ENCODE measurements at places on chromosomes 7 and 10. TPM values are rescaled to one million over a fixed set of nuclear protein-coding genes. Genes with fewer than 3 reads are reported as not detected.

The COL13A1 gene
- total RNA-seq: not detected

The LIPJ gene
- total RNA-seq: not detected

The RPEL1 gene
- total RNA-seq: not detected

The C10orf62 gene
- total RNA-seq: not detected

The ABCC2 gene
- total RNA-seq: 2.2 TPM

The CCL24 gene
- not detected for total RNA-seq

The IPMK gene
- 4.2 TPM for total RNA-seq

The CLDN4 gene
- total RNA-seq: not detected

The ACSM6 gene
- total RNA-seq: not detected

The LRIT1 gene
- total RNA-seq: not detected

The OR6V1 gene
- not detected for total RNA-seq

The SHTN1 gene
- total RNA-seq: 0.10 TPM

The IFIT1B gene
- total RNA-seq: not detected

The HYAL4 gene
- not detected for total RNA-seq
